ENCODE measurements at places on chromosomes 6 and 20.

GRCh38 chr6:4853782-4854511 lies 77.7 kb downstream of the CDYL start:
- no peak for DNase-seq

DNA sequence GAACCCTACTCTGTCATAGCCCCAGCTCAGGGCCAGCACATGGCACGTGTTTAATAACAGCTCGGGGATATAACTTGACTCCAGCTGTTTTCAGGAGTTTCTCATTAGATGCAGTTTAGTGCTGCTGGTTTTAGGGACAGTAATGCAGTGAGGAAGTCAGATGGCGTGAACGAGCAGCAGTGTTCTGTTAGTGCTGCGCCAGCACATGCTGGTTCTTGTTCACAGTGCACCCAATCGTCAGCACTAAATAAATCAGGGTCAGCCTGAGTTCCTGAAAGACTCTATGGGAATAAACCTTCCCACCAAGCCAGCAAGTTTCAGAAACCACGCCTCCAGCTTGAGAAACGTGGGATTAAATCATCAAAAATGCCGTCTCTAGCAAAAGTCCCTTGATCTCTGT lies 235.9 kb upstream of the SUPT3H start:
- DNase-seq, result no peak

DNA sequence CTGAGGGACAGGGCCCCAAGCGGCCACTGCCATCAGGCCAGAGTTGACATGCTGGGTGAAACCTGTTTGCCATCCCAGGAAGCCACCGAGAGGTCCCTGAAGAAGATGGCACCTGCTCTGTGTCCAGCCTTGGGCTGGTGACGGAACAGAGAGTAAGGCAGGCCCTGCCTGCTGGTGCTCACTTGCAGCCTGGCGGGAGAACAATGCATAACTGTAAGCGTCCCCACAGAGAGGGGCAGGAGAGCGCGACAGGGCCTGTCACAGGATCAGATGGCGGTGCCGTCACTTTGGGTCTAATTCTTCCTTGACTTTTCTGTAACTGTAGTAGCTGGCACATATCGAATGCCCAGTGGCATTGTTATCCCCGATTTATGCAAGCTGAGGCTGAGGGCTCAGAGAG lies 29.0 kb upstream of the VSTM2L start:
- DNase-seq, result no peak

DNA sequence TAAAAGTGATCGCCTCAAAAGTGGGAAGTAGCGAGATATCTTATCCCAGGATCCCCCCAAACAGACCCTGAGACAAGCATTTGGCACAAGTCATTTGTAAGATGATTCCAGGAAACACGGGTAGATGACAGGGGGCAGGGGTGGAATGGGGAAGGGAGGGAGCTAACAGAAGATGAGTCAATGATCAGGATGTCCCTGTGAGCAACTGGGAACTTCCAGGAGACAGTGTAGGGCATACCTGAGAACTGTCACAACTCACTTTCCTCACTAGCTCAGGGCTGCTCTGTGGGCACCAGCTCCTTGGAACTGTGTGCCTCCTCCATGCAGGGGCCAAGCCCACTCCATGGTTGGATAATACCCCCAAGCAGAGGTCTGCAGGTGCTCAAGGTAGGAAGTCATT lies 38.5 kb upstream of the VSX1 start:
- DNase-seq, result no peak

- no peak for DNase-seq
Observed at GRCh38 chr20:23928788-23929187, 49.2 kb upstream of the CST5 start.

GRCh38 chr6:16183187-16183664 lies 54.3 kb downstream of the MYLIP start:
- no peak for DNase-seq

GRCh38 chr6:38261626-38262025 lies 378.1 kb downstream of the BTBD9 start:
- no peak for DNase-seq

DNA sequence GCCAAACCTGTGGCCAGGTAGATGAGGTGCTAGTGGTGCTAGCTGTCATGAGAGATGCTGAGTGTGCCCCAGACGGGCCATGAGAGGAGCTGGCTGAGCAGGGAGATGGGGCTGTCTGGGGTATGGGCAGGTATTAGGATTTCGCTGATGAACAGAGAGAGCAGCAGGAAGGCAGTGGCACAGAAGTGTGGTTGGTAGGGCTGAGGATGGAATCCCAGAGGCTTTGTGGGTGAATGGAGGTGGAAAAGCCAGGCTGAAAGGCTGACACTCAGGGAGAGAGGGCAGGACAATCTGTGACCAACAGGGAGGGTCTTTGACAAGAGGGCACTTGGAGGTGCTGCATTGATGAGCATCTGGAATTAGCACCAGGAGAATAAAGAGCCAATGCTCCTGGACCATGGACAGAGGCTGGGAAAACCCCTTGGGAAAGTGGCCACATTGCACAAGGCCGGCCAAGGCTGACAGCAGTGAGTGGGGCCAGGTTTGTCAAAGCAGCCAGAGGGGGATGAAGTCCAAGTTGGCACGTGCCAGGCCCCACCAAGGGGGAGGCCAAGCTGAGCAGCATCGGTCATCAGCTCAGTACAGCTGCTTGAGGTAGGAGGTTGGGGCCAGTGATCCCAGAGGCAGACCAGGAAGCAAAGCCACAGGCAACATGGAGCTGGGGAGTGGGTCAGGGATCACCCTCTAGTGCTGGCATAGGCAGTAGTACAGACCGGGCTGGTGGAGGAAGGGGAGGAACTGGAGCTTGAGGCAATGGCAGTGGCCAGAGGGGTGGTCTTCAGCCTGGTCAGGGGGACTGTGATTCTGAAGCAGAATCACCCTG lies 19.7 kb upstream of the SGK2 start:
- DNase-seq, result no peak

- no peak for DNase-seq
Observed at GRCh38 chr6:125377621-125378020, 75.9 kb upstream of the HDDC2 start.

DNA sequence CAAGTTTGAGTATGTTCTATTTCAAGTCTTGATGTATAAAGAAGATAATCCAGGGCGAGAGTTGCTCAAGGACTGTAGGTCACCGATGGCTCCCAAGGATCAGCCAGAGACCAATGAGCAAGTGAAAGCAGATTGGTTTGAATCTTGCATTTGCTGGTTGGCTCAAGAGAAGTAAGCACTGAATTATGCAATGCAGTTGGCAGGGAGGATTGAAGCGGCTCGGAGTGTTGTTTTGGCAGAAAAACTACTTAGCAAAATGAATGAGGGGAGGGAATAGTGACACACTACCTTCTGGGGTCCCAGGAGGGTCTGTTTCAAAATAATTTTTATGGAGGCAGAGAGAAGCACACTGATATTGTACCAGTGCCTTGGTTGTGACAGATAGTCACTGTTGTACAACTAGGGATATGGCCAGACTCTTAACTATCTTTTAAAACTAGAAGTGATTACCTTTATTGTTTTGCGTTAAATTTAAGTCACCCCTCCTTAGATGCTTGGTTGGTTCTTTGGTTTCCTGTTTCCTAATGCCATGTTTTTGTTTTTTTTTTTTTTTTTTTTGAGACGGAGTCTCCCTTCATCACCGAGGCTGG lies 15.7 kb downstream of the SASH1 start:
- DNase-seq, result no peak

GRCh38 chr6:152441902-152442301 lies 195.3 kb downstream of the SYNE1 start:
- DNase-seq, result no peak

DNA sequence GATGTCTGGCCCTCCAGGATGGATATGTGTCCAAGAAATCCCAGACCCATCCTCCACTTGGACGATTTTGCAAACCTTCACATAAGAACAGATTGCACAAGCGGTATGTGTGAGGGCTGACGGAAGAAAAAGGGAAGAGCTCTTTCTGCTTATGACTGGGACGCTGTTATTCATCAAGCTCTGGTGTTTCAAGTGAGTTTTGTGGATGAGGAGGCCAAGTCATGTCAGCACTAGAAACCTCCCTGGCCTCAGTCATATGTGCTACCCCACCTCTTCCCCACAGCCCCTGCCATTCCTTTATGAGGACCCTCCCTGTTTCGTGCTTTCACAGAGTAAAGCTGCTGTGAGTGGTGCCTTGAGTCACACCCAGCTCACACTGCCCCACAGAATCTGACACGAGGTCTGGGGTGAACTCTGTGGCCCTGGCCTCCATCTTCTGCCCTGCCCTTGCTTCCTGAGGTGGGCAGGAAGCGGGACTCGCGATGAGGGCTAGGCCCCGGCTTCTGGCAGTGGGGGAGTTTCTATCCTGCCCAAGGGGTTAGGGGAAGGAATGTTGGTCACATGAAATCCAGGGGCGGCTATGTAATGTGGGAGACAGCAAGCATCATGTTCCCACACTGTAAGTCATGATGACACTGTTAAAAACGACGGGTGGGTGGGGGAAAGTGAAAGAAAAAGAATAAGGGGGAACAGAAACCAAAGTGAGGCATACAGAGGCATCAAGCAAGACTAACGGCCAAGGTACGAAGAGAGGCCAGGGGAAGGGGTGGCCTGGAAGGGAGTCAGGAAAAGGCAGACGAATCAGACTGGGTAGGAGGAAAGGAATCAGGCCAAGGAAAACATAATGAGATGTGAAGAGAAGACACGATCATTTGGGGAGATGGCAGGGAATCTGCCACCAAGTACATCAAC lies 78.1 kb downstream of the PRDM1 start:
- no peak for DNase-seq

DNA sequence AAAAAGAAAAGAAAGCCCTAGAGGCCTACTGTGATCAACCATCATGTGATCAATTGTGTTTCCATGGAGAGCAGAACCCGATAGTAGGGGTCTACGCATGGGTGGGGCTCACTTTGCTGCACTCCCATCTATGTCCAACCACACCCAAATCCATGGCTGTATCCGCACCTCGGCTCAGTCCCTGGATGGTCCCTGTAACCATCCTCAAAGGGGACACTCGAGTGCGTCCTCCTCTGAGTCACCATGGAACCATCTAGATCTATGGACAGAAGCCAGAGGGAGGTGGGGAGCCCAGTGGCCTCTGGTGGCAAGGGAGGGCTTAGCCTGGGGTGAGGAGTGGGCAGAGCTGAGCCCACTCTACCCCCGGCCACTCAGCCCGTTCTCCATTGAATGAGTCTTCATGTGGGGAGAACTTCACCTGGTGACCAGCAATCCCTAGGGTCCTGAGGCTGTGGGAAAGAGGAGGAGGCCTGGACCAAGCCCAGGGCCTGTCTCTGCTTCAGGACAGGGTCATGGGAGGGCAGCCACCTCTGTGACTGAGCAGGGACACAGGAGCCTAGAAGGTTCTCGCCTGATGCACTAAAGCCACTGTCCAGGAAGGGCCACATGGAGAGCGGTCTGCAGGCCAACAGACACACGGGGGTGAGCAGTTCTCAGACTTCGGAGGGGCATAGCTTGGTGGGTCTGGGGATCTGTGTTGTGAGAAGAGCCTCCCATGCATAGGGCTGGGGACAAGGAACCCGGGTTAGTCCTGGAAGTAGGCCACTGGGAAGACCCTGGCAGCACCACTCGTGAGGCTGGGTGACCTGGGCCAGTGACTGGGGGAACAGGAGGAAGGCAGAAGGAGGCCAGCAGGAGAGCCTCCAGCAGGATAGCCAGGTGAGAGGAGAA lies 19.3 kb downstream of the RAET1L start:
- DNase-seq, result no peak

GRCh38 chr6:155389130-155389529 lies 66.5 kb downstream of the NOX3 start:
- DNase-seq, result no peak

Data from stimulated activated CD4-positive, alpha-beta T cell treated with anti-CD3 and anti-CD28 coated beads, Interleukin-1b, Interleukin-23, amount 100 ng/mL, for 1 hour (primary cell).